ENCODE measurements at places on chromosomes 6 and 20.

DNA sequence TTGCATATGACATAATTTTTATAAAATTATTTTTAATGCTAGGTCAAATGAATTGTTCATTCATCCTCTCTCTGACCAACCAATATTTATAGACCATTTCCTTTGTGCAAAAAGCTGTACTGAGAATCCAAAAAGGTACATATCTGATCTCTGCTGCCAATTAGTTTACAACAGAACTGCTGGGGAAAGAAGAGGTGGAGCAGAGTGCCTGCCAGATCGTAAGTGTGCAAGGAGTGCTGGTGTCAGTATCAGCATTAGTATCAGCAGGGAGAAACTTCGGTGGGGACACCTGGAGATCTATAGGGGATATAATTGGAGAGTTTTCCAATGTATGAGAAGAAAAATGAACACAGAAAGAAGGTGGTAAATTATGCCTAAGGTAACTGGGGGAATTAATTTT is 63.3 kb upstream of the ASF1A start:
- no peak for DNase-seq

GRCh38 chr6:26032340-26033084 is 54.7 kb upstream of the HFE start:
- no peak for DNase-seq

GRCh38 chr6:135905604-135906300 is 54.3 kb downstream of the PDE7B start:
- DNase-seq: no peak

DNA sequence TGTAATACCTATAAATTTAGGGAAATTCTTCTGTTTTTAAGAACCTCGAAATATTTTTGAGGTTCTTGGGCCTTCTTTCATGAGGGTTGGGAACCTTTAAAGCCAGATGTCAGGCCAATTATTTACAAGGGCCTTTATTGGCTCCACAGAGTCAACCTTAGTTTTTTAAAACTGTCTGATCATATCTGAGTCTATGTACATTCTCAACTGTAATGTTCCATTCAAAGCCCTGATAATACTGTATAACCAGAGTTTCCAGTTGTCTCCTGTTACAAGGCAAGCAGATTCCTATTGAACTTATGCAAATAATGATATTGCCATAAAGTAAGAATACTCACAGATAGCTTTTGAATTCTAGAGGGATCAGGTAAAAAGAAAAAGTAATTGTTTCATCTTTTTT is 545.5 kb downstream of the EPM2A start:
- no peak for DNase-seq

GRCh38 chr6:37777272-37777834 is 42.2 kb upstream of the ZFAND3 start:
- DNase-seq: no peak
